NCI-H2171 treated with DMSO at 0.1 percent for 48 hours (cell line): ENCODE measurements at places on chromosomes 1 and 21.

- peak; percentile 61 for DNase-seq
These were observed 20.3 kb upstream of the SLC5A9 start for GRCh38 chr1:48202030-48202752.

DNA sequence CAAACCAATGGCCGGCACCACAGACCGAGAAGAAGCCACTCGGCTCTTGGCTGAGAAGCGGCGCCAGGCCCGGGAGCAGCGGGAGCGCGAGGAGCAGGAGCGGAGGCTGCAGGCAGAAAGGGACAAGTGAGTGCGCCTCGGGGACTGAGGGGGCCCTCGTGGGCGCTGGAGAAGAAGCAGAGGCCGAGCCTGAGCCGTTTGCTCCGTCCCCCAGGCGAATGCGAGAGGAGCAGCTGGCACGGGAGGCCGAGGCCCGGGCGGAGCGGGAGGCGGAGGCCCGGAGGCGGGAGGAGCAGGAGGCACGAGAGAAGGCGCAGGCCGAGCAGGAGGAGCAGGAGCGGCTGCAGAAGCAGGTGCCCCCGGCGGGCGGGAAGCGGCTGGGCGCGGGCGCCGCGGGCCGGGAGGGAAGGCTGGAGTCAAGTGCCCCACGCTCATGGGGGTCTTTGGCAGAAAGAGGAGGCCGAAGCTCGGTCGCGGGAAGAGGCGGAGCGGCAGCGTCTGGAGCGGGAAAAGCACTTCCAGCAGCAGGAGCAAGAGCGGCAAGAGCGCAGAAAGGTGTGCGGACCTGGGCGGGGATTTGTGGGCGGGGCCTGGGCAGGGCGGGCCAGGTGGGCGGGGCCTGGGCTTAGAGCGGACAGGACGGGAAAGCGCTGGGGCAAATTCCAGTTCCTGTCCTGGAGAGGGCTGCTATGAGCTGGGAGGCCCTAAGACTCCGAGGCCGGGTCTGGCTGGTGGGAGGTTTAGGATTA, 22.7 kb downstream of the MAP7D1 start:
- DNase-seq: no peak

GRCh38 chr1:87450615-87451209, 122.0 kb downstream of the LMO4 start:
- DNase-seq: no peak

DNA sequence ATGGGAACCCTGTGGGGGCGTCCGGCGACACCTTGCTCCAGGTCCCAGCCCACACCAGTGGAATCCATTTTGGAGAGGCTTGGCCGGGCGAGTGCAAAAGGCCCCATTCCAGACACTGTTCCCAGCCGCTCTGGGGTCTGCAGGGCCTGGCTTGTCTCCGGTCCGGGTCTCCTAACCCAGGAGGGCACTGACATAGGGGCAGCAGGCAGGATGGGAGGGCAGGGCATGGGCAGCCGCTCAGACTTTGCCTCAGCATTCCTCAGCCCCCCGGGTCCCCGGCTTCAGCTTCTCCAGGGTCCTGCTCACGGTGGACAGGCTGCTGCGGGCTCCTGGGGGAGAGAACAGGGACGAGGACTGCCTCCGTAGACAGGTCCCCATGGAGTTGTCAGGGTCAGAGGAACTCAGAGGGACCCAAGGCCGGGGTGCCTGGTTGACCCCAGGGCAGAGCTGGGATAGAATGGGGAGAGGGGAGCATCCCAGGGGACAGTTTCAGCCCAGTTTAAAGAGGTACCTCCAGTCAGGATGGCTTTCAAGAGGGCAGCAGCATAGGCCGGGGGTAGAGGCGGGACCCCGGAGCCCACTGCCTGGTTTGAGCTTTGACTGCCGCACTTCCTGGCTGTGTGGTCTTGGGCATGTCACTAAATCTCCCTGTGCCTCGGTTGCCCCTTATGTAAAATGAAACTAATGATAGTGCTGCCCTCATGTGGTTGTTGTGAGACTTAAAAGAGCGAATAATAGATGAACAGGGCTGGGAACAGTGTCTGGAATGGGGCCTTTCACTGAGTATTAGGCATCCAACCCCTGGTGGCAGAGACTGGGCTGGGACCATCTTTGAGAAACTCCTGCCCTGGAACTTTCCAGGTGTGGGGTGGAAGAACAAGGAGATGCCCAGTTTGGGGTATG, 3.7 kb downstream of the KNCN start:
- DNase-seq: no peak

DNA sequence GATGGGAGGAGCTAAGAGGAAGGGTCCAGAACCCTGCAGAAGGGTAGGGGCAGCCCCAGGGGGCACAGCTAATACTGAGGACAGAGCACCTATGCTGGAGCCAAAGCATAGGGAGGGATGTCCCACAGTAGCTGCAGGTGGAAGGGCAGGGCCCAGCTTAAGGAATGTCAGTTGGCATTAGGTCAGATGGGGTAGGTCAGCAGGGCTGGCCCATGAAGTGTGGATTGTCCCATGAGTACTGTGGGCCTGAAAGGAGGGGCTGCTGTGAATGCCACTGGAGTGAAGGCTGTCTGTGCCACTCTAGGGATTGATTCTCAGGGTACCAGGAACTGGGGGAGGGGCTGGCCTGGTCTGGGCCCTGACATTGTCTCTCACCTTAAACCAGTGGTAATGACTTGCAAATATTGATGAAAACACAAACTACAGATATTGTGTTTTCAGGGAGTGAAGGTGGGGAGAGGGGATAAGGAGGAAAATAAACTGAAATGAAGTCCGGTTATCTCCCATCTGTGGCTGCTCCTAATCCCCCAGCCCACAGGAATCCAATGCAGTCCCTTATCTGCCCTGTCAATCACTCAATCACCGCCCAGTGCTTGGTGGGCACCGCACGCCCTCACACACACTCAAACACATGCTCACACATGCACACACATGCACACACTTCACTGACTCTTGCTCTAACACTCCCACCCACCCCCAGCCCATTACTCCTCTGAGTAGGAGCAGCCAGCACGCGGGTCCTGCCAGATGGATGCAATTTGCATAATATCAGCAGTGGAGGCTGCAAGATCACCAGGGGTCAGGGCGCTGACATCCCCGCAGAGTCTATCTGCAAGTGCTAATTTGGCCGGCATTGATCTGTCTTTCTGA, 27.8 kb downstream of the DMAP1 start:
- no peak for DNase-seq

GRCh38 chr1:62235576-62235975, 40.9 kb downstream of the L1TD1 start:
- DNase-seq: no peak

DNA sequence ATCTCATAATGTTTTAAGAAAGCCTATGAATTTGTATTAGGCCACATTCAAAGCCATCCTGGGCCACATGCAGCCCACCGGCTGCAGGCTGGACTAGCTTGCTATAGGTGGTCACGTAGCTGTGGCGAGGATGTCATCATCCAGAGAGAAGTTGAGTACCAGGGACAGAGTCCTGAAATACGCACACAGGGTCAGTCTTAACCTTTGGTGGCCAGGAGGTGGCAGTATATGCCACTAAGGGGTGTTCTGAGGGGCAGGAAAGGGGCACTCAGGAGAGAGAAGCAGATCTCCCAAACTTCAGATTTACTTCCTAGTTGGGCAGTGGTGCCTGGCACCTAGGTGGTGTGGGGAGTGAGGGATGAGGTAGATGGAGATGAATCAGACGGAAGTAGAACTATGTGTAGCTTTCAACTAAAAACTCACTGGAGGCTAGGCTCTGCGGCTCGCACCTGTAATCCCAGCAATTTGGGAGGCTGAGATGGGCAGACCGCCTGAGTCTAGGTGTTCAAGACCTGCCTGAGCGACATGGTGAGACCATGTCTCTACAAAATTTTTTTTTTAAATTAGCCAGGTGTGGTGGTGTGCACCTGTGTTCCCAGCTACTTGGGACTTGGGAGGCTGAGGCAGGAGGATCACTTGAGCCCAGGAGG, 16.3 kb upstream of the CDK18 start:
- DNase-seq: peak; percentile 51

DNA sequence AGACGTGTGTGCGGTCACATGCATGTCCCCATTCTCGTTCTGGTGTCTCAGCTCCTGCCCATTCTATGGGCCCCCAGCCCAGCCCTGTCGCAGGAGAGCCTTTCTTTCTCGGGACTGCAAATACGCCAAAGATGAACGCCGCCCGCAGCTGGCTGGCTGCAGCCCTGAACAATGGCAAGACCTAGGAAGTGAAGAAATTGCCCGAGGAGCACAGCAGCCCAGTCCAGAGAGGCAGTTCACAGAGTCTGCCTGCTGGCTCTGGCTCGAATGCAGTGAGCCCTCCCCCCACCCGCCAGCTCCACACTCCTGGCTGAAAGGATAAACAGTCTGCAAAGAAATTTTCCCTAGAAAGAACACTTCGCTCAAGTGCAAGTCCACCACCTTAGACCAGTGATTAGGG, 23.3 kb downstream of the PAX7 start:
- DNase-seq: no peak

DNA sequence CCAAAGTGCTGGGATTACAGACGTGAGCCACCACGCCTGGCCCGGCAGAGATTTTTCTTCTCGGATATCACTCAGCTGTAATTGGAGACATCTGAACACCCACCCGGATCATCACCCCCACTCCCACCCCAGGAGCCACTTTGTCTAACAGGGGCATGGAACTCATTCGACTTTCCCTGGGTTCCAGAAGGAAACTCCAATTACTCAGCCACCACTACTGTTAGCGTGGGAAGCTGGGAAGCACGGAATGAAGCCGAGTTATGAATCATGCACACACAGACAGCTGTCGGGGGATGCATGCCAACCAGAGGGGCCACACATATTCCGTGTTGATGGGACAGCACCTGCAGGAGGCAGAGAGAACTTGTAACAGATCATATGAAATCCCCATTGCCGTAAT, 85.2 kb downstream of the HLCS start:
- DNase-seq: no peak

DNA sequence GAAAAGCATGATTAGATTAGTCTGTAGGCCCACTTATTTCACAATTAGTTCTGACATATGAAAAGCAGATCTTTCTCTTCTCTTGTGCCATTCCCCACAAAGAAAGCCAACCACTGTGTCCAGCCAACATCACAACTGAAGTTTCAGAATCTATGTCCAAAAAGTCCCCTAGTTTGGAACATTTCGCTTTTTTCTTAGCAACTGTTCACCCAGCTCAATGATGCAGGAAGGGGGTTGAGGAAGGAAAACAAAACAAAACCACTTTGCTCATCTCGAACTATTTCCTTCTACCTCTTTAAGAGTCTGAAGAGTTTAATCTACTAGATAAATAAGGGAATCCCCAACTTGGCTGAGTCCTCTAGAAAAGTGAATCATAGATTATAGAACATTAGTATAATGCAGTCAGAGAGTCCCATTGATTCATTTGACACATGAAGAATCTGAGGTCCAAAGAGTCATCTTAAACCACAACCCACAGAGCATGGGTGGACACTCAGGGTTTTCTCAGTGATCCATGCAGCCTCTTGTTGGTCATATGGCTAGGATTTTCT, 159.3 kb upstream of the SGIP1 start:
- DNase-seq: no peak

- no peak for DNase-seq
These were observed 45.7 kb downstream of the ALG14 start for GRCh38 chr1:95027046-95027445.

DNA sequence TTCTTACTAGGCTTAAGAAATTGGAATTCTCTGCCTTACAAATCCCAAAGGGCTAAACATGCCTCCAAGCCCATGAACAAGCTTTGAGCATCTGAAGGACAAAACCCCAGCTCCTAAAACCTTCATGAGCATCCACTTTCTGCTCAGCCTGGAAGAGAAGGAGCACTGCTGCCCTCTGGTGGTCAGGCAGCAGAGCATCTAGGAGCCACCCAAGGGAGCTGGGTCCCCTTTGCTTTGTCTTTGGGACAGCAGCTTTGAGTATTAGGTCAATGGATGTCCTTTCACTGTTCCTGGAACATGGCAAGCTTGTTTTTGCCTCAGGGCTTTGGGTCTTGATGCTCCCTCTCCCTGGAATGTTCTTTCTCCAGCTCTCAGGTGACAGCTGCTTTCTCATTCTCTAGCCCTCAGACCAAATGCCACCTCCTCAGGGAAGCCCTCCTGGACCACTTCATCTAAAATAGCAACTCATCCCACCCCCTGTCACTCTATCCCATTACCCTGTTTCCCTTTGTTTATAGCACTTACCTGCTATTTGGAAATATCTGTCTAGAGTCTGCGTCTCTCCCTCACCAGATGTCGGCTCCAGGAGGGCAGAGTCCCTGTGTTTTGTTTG, 25.7 kb downstream of the RAB7B start:
- peak; percentile 88 for DNase-seq

DNA sequence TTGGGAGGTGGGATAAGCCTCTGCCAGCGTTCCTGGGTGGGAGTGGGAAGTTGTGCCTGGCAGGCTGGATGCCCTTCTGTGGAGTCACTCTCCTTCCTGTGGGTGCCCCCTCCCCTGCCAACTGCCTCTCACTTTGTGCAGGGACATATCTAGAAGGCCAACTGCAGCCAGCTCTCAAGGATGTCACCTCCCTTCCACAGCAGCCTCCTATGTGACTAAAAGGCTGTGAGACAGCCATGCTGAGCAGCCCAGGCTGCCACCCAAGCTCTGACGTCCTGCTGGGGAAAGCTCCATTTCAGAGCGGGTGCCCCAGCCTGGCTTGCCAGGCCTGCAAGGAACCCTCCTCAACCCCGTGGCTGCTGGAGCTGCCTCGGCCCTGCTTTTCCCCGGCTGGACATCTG, 19.6 kb upstream of the SLC26A9 start:
- DNase-seq: no peak
